NCI-H1436 treated with DMSO at 0.1 percent for 48 hours (cell line): ENCODE measurements at places on chromosomes 3 and 15.

- peak; percentile 95 for DNase-seq
Measured at GRCh38 chr3:132029182-132029902, 5.5 kb downstream of the CPNE4 start.

DNA sequence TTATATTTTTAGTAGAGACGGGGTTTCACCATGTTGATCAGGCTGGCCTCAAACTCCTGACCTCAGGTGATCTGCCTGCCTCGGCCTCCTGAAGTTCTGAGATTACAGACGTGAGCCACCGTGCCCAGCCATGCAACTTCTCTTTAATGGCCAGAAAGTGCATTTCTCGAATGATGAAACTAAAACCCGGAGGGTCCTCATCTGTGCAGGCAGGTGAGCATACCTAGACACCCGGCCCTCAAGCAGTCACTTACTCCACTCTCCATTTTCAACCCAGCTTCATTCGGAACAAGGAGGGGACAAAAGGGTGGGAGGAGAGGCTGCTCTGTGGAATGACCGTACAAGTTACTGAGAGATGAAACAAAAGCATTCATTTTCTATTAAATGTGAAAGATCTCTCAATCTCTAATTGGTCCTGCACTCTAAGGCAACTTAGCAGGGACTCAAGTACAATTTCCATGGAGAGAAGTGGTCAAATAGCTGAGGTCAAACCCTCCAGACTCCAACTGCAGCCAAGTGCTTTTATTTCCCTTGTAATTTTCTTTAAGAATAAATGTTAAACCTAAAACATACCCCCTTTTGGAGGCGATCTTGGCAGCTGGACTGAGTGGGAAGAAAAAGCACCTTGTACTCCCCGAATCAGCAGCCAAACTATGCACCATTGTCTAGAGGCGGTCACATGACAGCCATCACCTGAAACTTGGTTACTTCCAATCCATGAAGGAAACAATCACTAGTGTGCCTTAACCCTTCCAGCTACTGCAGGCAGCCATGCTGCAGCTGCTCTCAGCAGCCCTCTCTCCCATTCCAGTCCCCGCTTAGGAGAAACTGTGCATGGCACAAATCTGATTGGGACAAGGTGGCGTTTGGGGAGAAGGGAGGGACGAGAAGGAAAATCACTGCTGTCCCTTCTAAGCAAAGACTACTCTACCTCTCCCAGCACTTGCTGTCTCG lies 62.2 kb downstream of the VGLL4 start:
- DNase-seq = no peak

- no peak for DNase-seq
Measured at GRCh38 chr15:43463507-43463906, 29.4 kb downstream of the TP53BP1 start.

DNA sequence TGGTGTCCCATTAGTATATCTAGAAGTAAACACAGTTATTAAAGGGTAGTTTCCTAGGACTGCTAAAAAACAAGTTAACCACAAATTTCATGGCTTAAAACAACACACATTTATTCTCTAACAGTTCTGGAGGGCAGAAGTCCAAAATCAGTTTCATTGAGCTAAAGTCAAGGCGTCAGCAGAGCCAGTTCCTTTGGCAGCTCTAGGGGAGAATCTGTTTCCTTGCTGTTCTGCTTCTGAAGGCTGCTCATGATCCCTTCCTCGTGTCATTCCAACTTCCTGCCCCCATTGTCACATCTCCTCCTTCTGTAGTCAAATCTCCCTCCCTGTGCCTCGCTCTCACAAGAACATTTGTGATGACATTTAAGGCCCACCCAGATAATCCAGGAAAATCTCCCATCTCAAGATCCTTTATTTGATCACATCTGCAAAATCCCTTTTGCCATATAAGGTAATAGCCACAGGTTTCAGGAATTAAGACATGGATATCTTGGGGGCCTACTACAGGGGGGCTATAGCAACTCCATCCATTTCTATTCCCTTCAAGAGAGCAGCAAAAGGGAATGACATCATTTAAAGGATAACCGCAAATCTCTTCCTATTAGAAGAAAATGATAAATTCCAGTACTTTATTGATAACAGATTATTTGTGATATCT lies 50.1 kb downstream of the GPR176 start:
- no peak for DNase-seq

DNA sequence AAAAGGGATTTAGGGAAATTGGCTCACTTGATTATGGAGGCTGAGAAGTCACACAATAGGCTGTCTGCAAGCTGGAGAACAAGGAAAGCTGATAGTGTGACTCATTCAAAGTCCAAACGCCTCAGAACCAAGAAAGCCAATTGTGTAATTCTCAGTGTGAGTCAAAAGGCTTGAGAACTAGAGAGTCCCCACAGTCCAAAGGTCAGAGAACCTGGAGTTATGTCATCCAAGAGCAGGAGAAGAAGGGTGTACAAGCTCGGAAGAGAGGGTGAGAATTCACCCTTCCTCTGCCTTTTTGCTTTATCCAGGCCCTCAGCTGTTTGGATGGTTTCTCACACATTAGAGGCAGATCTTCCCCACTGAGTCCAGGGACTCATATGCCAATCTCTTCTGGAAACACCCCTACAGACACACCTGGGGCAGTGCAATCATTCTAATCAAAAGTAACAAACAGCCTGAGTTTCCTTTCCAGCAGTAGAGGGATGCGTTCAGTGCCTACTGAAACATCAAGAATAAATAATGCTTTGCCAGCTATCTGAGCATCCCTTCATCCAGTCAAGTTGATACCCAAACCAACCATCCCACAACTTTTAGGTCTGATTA lies 271.5 kb downstream of the SATB1 start:
- no peak for DNase-seq
